ENCODE measurements at places on chromosomes 11 and 22. TPM values are rescaled to one million over a fixed set of nuclear protein-coding genes. Genes with fewer than 3 reads are reported as not detected.

BIK gene
- total RNA-seq: 0.86 TPM

APOA5 gene
- total RNA-seq: not detected

TCIRG1 gene
- 152 TPM for total RNA-seq

MFRP gene
- total RNA-seq: not detected

CXCR5 gene
- not detected for total RNA-seq

- DNase-seq: no peak
These were observed 229.9 kb upstream of the ANO5 start for GRCh38 chr11:21963013-21963412.

DNA sequence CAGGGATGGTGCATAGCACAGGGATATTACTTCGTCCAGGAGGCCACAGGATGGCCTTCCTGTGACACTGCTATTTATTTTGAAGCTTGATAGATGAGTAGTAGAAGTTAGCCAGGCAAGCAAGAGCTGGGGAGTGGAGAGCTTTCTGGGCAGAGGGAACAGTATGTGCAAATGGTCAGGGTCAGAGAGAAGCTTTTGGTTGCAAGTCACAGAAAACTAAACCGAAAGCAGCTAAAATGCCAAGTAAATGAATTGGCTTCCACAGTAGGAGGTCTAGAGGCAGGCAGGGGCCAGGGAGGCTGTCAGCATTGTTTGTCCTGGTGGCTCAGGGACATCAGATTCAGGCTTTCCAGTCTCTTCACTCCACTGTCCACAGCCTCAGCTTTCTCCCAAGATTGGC is 247.5 kb downstream of the GRIK4 start:
- no peak for DNase-seq

DNA sequence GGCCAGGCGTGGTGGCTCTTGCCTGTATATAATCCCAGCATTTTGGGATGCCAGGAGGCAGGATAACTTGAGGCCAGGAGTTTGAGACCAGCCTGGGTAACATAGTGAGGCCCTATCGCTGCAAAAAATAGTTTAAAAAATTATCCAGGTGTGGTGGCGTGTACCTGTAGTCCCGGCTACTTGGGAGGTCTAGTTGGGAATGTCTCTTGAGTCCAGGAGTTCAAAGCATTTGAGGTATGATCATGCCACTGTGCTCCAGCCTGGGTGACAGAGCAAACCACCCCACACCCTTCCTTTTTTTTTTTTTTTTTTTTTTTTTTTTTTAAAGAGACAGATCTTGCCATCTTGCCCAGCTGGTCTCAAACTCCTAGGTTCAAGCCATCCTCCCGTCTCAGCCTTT is 16.8 kb downstream of the CBL start:
- DNase-seq: no peak

- no peak for DNase-seq
These were observed 40.4 kb downstream of the ACER3 start for GRCh38 chr11:76901144-76901543.

DNA sequence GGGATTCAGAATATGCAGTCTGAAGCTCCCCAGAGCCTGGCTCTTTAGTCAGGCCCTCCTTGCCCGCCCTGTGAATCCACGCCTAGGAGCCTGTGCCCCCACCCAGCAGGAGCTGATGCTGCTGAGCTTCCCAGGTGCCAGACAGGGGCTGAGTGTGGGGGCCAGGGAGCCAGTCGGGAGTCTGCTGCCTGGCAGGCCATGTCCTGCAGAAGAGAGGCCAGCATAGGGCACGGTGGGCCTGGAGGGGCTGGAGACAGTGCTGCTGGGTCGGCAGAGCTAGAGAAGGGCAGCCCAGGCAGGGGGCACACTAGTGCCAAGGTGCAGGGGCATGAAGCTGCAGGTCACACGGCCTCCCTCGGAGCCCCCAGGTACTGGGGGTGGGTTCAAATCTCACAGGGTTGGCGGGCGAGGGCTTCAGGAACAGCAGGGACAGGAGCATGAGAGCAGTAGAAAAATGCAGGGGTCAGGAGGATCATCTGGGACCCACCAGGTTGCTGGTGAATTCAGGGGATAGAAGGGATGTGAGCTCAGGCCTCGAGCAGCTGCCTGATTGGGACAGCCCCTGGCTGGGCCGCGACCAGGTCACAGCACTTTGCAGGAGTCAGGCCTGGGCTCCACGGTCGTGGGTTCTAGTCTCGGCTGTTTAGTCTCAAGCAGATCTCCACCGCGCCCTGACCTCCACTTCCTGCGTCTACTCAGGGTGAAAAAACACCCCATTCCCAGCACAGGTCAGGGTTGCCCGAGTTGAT is 4.1 kb upstream of the SEPTIN5 start:
- no peak for DNase-seq

DNA sequence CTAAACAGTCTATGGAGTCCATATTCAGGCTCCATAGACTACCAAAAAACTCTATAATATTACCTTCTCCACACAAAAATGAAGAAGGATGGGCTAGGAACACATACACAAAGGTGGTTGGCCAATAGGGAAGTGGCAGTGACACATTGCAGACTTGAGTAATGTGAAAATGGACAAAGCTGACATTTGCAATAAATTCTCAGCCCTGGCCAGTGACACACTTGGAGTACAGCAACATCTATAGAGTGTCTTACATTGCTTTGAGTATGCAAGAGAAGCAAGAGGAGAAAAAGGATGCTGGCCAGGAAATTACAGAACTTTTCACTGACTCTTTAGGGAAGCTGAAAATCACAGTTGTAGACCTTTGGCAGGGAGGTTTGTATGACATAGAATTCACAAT is 7.3 kb upstream of the OR52W1 start:
- no peak for DNase-seq
